ENCODE measurements at places on chromosomes 16 and 17.

DNA sequence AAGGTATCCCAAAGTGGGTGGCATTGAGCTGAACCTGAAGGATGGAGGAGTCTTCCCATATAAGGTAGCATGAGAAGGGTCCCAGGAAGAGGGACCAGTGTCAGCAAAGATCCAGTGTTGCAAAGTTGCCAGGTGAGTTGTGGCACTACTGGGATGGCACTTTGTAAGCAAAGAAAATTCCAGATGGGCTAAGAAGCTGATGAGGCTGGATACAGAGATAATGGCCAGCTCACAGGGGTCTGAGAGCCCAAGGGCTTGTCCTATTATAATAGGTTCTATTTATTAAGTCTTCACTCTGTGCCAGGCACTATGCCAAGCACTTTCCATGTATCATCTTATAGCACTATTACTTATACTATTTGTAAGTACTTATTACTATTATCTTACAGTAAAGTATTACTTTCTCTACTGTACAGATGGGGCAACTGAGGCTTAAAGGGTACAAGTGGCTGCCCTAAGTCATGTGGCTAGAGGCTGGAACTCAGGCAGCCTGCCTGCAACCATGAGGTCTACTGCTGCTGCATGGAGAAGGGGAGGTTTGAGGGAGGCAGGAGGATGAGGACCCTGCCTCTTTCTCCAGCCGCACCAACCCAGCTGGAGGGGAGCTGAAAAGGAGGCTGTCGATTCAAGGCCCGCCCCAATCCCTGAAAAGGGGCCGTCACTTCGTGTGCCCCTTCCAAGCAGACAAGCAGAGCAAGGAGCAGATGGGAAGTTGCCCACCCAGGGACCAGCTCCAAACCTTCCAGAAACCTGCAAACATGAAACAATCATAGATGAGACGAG lies 86.5 kb downstream of the C16orf78 start:
- DNase-seq, result no peak

GRCh38 chr16:2026461-2027023 lies at the start of gene NHERF2:
TSS of gene NHERF2 (plus strand) at chr16:2026902. CDS start at chr16:2027006, 104 bp downstream.
- DNase-seq, result peak; percentile 55

DNA sequence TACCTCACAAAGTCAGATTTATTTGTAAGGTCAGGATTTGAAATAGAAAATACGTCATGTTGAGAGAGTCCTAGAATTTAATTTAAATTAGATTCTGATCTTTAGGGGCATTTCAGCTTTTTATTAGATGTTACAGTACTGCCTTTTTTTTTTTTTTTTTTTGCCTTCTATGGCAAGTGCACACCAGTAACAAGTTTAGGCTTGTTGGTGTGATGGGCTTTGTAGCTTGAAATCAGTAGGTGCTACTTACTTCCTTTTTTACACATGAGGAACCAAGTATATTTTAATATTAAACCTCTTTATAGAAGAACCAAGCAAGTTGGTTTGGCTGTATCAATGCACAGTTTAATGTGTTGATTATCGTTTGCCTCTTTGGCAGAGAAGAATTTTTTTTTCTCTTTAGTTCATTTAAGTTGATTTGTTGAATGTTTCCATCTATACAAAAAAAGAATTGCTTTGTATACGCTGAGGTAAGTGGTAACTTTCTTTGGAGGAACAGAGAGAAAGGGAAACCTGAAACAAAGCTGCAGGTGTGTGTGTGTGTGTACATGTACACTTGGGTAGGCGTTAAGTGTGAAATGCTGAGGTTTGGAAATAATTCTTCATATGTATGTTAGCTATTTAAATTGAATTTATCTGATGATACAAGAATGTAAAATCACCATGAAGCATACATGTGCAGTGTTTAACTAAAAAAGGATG lies 15.7 kb downstream of the RBL2 start:
- no peak for DNase-seq

GRCh38 chr16:4309833-4310266 lies 6.0 kb upstream of the GLIS2 start:
- peak; percentile 73 for DNase-seq

DNA sequence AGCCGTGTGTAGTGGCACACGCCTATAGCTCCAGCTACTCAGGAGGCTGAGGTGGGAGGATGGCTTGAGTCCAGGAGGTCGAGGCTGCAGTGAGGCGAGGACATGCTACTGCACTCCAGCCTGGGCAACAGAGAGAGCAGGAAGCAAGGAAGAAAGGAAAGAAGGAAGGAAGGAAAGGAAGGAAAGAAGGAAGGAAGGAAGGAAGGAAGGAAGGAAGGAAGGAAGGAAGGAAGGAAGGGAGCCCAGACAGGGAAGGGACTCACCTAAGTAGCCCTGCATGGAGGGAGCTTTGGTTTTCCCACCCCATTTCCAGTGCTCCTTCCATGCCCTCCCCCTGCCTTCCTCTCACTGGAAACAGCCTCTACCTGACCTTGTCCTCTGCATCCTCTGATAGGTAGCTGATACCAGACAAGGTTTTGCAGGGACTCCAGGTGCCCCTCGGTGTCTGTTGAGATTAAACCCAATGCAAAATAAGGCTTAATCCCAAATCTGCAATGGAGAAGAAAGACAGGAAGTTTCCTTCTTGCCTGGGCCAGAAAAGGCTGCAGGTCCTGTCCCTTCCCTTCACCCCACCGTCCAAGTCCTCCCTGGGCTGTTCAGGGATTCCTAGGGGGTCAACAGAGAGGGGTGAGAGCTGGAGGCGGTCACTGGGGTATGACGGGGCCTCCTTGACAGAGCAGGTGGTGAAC lies 21.5 kb upstream of the CA4 start:
- DNase-seq, result no peak

GRCh38 chr17:64131606-64132270 lies 1.8 kb upstream of the ERN1 start:
- no peak for DNase-seq

DNA sequence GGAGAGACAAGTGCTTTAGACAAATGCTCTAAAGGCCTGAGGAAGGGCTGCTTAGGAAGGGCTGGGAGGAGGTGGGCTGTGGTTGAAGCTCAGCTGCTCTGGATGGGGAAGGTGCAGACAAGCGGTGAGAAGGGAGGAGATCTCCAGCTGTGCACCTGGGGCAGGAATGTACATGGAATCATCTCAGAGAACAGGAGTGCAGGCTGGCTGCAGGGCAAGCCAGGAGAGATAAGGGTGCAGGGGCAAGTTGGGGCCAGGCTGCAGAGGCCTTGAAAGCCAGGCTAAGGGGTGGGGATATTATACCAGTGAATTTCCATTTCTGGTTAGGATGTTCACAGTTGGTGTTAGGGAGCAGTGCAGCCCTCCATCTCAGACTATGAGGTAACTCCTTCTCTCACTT lies 4.2 kb downstream of the SLC6A2 start:
- no peak for DNase-seq

DNA sequence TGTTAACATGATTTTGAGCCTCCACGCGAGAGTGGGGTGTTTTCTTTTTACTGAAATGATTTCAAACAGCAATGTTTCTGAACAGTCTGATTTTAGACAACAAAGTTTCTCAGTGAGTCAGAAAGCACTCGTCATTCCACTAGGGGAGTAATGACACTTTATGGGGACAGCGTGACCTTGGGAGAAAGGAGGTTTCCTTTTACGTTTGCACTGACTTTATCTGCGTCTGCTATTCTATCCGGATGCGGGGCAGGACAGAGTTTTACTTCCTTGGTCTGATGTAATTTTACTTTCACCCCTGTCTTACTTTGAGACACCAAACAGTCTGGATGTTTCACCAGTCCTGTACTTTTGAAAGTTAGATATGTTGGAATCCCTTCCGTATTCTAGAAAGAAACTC lies 20.7 kb downstream of the SLC47A1 start:
- DNase-seq, result no peak

- DNase-seq, result no peak
Measured at GRCh38 chr16:54847207-54847606, 83.5 kb upstream of the IRX5 start.

GRCh38 chr16:23124315-23124714 lies 24.9 kb downstream of the USP31 start:
- DNase-seq, result no peak

DNA sequence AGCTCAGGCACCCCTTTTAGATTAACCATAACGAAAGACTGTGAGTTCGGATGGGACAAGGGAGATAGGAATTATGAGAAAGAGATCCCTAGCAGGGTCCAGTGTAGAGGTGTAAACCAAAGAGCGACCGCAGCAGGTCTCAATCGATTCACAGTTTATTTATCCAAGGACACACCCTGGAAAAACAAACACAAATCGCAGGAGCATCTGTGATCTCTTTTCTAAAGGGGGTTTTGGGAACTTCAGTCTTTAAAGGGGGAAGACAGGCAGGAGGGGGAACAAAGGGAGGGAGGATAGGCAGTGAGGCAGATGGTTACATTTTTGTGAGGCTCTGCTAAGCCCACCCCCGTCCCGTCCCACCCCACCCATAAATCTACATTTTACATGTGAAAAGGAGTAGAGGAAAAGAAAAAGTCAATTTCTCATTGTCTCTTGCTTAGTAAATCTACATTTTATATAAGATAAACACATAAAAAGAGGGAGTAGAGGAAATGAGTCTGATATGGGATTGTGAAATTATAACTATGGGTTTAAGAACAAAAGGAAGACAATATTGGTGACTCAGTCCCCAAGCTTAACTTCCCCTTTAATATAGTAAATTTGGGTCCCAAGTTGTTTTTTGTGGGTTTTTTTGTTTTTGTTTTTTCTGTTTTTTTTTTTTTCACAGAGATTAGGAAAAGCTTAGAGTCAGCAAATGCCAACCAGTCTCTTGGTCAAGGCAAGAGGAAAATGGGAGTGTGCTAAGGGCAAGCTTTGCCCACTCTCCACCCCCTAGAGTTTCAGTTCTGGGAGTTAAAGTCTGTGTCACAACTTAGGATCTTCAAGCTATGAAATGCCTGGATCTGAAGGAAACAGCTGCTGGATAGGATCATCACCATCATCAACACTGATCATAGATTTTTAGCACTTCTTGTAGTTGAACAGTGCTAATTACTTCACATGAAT lies 160.9 kb upstream of the CDH5 start:
- DNase-seq, result no peak

GRCh38 chr17:13678841-13679240 lies 77.1 kb upstream of the HS3ST3A1 start:
- no peak for DNase-seq

DNA sequence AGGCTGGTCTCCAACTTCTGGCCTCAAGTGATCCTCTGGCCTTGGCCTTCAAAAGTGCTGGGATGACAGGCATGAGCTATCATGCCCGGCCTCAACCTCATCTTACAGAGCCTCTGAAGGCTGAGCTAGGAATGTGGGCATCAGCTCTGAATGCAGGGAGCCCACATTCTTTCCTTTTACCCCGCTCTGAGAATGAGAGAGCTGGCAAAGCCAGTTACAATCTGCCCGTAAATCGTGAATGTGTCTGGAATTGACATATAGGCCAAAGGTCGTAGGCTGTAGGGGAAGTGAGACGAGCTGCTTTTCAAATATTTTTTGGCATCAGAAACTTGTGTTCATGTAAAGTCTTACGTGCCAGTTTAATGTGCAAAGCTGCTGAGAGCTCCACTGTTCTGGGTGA lies 4.5 kb downstream of the TMEM238L start:
- no peak for DNase-seq

GRCh38 chr17:78885956-78886355 lies 17.0 kb downstream of the CEP295NL start:
- DNase-seq, result no peak

GRCh38 chr17:43578404-43578698 lies 32.2 kb upstream of the ETV4 start:
- DNase-seq, result no peak

DNA sequence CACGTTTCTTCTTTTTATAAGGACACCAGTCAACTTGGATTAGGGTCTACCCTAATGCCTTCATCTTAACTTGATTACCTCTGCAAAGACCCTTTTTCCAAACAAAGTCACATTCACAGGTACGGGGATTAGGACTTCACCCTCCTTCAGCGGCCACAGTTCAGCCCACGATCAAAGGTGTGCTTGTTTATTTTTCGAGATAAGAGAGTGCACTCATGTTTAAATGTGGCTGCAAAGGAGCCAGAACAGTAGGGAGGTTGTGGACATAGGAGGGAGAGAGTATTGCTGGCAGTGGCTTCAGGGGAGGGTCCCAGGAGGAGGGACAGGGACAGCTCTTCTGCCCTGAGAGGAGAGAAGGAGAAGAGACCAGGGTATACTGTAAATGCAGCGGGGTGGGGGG lies 46.7 kb downstream of the MGAT5B start:
- DNase-seq, result no peak

DNA sequence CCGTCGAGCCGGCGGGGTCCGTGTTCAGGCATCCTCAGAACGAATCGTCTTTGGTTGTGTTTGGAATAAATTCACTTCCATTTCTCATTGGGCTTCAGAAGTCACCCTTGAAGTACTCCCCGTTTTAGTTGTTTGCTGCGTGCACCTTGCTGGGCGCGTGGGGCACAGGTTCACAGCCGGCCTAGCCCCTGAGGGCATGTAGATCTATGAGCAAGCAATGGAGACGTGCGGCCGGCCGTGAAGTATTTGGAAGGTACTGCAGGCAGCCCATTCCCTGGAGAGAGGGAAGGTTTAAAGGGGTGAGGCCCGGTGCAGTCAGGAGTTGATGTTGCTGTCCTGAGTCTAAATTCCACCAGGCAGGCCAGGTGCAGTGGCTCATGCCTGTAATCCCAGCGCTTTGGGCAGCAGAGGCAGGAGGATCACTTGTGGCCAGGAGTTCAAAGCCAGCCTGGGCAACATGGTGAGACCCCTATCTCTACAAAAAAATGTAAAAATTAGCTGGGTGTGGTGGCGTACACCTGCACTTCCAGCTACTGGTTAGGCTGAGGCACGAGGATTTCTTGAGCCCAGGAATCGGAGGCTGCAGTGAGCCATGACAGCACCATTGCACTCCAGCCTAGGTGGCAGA lies 714 bp downstream of the ACSF3 start:
- DNase-seq, result peak; percentile 46

DNA sequence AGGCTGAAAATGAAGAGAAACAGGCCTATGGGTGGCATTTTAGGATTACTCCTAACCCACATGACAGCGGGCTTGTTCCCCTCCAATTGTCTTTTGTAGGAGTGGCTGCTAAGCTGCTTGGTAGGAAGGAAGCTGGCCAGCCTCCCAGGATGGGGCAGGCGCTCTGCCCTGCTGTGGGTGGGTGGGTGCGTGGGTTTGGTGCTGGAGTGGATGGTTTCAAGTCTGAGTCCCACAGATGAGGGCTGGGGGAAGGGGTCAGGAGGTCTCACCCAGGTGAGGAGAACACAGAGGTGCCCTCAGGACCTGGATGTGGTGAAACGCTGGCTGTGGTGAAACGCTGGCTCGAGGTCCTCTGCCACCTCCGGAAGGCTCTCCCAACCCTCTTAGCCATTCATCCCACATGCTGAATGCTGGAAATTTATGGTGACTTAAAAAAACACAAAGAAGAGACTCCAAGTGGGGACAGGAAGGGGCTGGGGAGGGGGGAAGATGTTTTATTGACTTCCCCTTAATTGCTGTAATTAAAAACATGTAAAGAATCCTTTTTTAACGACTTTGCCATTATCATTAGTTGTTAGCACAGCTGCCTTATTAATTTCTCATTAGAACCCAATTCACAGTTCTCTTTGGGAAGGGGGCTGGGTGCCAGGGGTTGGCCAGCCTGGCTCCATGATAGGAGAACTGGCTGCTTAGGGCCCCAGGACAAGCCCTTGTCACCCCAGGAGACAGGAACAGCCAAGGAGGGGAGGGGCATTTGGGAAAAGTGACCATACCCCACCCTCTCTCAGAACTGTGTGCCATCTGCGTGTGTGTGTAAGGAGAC lies 153.5 kb upstream of the CDC42EP4 start:
- DNase-seq, result no peak

GRCh38 chr17:8894673-8895578 lies 27.5 kb upstream of the PIK3R6 start:
- DNase-seq, result peak; percentile 69

Measured in activated naive CD4-positive, alpha-beta T cell treated with anti-CD3 and anti-CD28 coated beads, Interleukin-2, amount 10 ng/mL, durations not matched to agents 7 days and 5 days (primary cell).